ENCODE measurements at places on chromosomes 2 and 18.

DNA sequence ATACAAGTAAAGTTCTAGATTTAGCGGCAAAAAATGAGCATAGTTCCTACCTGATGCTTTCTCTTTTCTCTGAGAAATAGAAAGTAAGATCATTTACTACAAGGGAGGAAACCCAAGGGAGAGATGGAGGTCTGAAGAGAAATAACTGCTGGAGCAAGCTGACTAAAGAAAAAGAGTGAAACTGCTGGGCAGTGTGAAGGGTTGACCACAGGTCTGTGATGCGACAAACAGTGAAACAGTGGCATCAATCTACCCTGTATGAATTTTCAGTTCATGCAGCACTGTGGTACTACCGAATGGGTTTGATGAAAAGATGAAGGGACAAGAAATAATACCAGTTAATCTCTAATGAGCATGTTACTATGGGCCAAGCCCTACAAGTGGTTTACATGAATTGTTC, 52.2 kb downstream of the CUL3 start:
- DNase-seq = no peak

GRCh38 chr18:26637324-26637723, 89.0 kb upstream of the KCTD1 start:
- no peak for DNase-seq

DNA sequence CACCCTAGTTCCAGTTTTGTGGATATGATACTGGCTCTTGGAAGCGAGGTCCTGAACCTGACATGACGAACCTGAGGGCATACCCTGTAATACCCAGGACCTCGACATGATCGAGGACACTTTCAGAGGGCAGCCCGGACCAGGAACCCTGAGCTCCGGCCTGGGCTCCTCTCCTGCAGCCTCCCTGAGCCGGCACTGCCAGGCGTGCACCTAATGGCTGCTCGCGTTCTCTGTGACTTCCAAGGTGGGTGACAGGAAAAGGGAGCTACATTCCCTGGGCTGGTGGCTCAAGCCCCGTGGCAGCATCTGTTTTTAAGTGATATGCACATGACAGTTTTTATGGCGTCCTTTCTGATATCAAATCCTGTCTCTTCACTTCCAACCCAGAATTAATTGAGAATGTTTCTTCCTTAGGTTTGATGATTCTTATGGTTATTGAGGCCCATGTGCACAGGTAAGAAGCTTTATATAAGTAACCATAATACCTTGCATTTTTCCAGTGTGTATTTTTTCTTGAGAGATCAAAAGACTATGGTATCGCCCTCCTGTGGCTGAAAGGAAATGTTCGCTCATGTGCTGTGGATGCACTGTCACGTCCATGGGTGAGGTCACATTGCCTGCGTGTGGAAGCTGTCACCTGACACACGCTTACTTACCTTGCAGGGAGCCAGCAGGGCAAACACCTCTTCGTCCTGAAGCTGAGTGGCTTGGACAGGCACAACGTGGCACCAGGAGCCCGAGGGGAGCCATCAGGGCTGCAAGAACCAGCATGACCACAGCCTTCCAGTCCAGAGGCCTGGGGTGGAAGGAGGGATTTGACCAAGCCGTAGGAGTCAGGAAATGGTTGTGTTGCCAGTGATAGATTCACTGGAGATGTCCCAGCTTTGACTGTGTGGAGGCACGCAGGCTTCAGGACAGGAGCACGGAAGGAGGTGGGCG, 367.4 kb upstream of the MYT1L start:
- DNase-seq = no peak

DNA sequence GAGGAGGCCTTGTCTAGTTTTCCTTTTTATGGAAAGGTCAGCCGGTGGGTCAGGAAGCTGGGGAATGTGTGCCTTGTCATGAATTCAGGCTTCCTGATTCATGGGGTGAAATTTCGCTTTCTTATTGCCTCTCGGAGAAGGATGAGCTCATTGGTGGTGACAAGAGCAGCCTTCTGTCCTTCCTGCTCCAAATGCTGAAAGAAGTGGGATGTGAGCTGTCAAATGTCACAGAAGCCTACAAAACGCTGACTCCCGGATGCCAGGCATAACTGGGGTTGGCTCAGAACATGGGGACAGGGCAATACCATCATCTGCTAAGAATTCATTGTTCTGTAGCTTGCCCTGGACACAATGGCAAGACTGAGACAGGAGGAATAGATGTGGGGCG, 55.8 kb upstream of the FAM136A start:
- DNase-seq = no peak

GRCh38 chr18:51082571-51083267, 52.7 kb downstream of the SMAD4 start:
- no peak for DNase-seq

DNA sequence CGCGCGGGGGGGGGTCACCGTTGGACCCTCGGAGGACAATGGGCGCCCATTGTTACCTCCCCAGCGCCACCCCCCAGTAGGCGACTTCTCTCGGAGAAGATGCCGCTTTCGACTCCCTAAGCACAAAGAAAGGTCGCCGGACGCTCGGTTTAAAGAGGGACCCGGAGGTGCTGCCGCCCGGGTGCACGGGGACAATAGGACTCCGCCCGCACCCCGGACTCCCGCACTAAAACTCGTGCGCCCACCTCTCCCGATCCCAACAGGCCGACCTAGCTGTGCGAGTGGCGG, 318 bp upstream of the CDC42EP3 start:
- DNase-seq = no peak

- no peak for DNase-seq
Measured at GRCh38 chr2:171985076-171985475, 14.7 kb upstream of the METAP1D start.

DNA sequence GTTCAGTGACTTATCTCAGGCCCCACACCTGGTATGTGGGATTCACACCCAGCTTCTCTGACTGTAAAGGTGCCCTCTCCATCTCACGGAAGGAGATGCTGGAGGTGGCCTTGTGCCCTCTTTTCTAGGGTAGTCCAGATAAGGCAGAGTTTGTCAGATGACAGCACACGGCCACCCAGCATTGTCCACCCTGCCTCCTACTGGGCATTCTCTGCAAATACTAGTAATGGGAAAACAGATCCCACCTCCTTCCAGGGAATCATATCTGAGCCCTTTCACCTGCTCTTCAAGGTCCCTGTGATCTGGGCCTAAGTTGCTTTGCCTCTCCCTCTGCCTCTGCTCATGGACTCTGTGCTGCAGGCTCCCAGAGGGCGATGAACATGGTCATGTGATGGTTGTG, 214.7 kb downstream of the CLIP4 start:
- DNase-seq = no peak

DNA sequence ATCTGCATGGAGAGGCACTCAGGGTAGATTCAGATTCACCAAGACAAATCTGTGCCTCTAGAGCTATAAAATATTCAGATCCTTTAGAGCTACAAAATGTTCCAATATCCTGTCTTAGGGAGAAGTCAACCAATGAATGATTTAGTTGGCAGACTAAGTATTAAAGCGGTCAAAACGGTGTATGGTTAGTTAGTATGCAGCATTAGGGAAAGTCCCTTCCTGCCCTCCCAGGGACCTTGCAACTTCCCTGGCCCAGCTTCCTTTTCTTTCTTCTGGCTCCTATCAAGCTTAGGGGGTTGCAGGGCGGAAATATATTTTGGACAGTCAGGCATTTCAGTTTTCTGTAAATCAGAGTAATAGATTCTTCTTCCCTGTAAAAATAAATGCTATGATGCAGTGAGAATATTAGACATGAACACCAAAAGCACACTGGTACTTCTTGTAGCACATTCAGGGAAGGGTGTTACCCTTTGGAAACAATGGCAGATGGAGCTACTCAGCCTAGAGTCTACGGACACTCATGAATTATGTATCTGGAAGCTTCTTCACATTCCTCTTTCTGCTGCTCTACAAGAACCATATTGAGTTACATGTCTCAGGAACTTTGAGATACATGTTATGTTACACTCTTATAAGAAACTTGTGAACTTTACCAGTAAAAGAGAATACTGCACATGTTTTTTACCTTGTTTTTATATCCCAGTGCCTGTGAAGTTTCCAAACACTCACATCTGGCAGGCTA, 45.7 kb downstream of the CCDC93 start:
- DNase-seq = no peak

GRCh38 chr2:36487947-36488346, 110.0 kb downstream of the FEZ2 start:
- DNase-seq = no peak

DNA sequence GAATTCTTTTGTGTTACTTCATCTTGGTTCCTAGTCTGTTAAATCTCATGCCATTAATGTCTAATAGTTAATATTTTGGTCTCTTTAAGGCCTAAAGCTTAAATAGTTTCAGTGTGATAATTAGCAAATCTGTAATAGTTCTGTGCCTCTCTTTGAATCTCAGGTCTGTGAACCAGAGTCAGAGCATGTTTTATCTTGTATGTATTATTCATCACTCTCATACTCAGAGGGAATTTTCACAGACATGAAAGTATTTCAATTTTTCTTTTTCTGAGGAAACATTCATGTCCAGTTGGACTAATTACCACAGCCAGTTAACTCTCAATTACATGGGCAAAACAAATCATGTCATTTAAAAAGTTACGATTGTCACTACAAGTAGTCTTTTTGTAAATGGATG, 931.9 kb upstream of the SLC39A10 start:
- DNase-seq = no peak

DNA sequence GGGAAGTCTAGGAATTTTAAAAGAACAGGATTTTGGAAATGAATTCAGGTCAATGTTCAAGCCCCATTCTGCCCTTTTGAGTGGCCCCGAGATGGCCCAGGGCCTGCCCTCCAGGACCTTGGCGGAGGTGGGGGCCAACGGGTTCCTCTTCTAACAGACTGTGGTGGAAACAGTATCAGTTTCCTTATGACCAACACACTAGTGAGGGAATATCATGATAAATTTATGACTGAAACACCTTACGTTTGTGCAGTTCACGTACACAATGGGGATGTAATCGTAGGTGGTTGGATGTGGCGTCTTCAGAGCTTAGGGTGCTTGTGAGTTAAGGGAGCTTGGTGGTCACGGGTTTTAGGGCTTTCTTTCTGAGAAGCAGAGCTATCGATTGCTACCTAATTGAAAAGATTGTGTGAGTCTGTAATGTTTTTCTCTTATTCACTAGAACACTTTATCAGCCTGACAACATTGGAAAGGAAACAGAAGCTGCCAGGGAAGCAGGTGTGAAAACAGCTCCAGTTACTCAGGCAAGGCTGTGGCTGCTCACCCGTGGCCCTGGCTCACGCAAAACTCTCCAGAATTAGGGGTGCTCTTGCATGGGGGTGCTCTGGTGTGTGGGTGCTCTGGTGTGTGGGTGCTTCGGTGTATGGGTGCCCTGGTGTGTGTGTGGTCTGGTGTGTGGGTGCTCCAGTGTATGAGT, 165.3 kb downstream of the SNTG2 start:
- no peak for DNase-seq

GRCh38 chr2:199966405-199966804, 11.0 kb downstream of the MAIP1 start:
- no peak for DNase-seq

GRCh38 chr18:42048158-42048557, 93.1 kb downstream of the PIK3C3 start:
- DNase-seq = peak; percentile 37

- peak; percentile 94 for DNase-seq
Measured at GRCh38 chr18:21612125-21613039, at the start of gene SNRPD1. TSS of gene SNRPD1 (plus strand) at chr18:21612314. CDS start at chr18:21612430, 116 bp downstream.

GRCh38 chr2:219695145-219695709, 67.8 kb downstream of the SLC4A3 start:
- no peak for DNase-seq

DNA sequence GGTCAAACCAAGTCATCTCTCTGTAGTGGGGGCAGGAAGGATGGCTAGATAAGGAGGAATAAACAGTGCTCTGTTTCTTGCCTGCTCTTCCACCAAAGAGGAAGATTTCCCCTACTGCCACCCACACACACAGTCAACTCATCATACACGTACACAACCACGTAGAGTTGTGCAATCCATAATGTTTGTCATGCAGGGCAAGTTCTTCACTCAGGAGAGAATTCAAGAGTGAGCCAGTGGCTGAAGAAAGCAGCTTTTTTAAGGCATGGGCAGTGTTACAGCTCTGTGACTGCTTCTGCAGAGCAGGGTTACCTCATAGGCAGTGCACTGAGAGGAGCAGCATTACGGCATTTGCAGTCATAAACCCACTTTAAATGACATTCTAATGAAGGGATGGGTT, 283.0 kb downstream of the RND3 start:
- no peak for DNase-seq

DNA sequence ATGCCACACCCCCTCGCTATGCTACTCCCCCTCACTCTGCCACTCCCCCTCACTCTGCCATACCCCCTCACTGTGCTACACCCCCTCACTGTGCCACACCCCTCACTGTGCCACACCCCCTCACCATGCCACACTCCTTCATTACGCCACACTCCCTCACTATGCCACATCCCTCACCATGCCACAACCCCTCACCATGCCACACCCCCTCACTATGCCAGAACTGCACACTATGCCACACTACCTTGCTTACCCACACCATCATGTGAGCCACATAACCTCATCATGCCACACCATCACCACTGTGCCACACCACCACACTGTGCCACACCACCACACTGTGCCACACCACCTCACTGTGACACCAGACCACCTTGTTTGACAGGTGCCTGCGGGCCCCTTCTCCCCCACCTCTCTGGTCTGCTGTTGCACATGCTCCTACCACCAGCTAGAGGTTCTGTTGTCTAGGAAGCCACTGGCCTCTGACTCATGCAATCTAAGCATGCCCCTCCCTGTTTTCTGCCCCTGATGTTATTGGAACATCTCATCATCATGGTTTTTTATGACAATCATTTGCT, 22.0 kb downstream of the MARCHF4 start:
- DNase-seq = no peak

Measured in HL-60 (cell line).